ENCODE measurements at places on chromosomes 7 and 10.
A peak's percentile ranks its signal among the peaks of the same experiment; 100 is the strongest.

GRCh38 chr10:114526126-114526503 is 121.8 kb upstream of the AFAP1L2 start:
- no peak for DNase-seq

DNA sequence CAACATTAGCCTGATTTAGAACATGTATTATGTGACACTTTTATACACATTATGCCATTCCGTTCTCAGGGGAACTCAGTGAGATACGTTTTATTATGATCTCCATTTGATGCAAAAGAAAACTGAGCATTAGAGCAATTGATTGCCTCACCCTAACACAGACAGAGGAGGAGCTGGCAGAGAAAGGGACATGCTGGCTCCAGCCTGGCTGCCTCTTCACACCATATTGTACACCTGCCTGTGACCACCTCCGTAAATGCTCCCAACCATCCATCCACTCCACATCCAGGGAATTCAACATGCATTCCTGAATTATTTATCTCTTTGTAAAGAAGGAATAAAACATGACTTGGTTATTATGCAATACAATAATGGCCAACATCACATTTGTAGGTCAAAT is 195.0 kb upstream of the STK17A start:
- no peak for DNase-seq

DNA sequence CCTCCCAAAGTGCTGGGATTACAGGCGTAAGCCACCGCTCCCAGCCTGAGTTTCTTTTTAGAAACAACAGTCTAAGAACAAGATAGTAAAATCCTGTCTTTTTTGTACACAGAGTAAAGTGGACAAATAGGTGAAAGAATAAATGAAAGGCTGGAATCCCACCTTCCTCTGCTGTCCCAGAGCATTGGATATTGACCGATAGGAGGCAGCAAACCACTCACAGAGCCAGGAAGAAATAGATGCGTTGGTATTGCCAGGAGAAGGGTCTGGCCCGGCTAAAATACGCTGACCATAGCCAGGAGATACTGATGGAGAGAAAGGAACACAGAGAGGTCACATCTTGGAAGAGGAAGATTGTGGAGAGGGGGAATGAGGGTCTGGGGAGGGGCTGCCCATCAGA is 11.4 kb upstream of the ZNF12 start:
- DNase-seq: no peak

DNA sequence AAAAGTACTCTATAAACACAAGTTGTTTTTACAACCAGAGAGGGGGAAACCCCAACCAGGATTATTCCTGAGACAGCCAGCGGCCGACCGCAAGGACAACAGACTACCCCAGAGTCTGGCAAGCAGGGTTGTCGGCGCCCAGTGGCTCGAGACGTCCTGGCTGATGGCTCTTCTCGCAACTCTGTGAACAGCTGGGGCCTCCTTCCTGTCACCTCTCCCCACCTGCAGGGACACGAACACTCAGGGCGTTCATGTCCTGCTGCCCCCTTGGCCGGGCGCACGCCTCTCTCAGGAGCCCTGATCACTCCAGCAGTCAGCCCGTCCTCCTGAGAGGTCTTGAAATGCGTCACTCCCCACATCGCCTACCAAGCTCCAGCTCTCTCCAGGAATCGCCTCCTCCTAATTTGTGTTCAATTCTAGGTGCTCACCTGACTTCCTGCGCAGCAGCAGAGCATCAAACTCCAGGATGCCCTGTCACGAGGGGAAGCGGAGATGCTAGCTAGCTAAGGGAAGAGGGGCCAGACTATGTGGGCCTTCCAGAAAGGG is 66.4 kb upstream of the TNRC18 start:
- no peak for DNase-seq

GRCh38 chr10:102455893-102456471 is 4.6 kb upstream of the C10orf95 start:
- DNase-seq: peak; percentile 83

DNA sequence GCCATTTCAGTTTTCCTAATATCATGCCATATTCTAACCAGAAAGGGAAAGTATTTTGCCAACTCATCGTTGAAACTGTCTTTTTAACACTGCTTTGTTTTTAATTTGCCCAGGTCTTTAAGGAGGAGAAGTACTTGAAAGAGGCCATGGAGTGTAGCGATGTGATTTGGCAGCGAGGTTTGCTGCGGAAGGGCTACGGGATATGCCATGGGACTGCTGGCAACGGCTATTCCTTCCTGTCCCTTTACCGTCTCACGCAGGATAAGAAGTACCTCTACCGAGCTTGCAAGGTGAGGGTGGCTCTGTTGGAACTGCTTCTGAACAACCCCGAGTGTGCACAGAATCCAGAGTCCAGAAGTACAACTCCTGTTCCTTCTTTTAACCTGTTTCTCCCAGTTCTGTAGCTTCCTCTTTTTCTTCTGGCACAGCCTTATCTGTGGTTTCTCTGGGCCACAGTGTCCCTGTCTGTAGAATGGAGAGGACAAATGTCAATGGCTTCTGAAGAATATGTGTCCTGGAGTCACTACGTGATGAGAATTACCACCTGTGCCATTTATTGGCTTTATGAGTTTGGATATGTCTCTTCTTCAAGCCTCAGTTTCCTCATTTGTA is 60.1 kb downstream of the LANCL2 start:
- DNase-seq: no peak

DNA sequence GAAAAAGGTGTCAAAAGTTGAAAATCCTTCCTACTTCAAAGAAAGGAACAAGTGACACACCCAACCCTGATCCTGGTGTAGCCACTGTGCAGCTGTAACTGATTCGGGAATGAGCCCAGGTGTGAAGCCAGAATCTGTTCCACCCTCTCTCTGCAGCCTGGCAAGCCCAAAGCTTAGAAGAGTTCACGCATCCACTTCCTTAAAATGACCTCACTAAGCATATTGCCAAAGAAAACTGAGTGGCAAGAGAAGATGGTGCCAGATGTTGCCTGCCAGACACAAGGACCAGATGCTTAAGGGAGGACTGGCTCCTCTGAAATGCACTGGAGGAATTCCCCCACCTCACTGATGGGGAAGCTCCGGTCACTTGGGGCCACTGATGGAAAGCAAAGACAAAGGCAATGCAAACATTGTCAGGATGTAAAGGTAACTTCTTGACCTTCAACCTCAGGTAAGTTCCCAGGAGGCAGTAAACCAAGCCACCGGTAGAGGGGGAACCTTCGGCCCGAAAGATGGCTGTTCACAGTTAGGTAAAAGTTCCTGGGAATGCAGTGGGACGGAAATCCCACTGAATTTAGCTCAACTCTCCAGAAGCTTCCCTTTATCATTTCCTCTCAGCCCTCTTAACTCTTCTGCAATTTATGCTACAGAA is 554.9 kb downstream of the KCNMA1 start:
- no peak for DNase-seq

- no peak for DNase-seq
Observed at GRCh38 chr7:32524631-32525030, 29.3 kb downstream of the AVL9 start.

DNA sequence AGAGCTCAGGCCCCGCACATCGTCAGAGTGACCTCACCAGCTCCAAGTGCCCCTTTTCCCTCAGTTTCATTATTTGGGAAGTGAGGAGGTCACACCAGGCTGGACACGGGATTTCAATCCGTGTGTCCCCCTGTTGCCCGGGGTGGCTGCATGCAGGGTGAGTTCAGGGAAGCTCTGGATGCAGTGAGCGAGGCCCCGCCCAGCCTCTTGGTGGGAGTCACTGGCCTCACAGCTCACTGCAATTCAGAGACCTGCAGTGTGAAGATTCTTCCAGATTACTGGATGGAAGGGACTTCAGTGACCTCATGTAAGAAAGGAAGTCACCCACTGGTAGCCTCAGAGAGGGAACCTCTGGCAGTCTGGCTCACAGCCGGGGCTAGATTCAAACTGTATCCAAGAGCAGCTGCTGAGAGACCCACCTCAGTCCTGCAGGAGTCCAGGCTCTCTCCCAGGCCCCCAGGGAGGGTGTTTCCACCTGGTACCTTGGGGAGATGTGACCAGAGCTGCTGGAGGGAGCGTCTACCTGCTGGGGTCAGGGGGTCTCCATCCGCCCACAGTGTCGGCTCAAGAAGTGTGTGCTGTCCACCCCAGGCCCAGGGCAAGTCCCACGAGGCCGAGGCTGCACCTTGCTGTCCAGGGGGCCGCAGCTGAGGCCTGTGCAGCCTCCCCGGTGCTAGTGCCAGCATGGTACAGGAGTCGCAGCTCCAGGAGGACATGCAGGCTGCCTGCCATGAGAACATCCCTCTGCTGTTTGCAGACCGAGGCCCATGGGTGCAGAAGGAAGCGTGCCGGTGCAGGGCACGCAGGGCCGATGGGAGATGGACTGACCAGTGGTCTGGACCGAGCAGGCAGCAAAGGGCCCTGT is 54.4 kb downstream of the MGMT start:
- DNase-seq: no peak

GRCh38 chr10:62862447-62862846 is 46.3 kb upstream of the EGR2 start:
- DNase-seq: no peak

- DNase-seq: no peak
Observed at GRCh38 chr10:124535731-124536495, 74.3 kb downstream of the LHPP start.

- DNase-seq: no peak
Observed at GRCh38 chr7:50393076-50393475, 57.1 kb downstream of the FIGNL1 start.

GRCh38 chr7:21430575-21430954 is 2.7 kb downstream of the SP4 start:
- DNase-seq: no peak

DNA sequence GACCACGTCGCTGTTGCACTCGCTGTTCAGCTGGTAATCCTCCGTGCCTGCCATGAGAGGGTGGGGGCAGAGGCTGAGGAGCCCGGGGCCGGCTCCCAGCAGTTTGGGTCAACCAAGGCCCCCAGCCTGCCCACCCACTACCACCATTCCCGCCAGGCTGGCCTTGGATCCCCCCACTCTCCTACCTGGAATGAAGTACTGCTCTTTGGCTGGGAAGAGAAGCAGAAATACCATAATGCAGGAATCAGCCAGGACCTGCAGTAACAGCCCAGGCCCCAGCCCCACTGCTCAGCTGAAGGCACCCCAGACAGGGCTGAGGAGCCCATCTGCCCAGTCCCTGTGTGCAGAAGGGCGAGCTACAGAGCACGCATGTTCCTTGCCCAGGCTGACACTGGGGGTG is 138.0 kb downstream of the SLIT1 start:
- DNase-seq: no peak

- DNase-seq: no peak
Observed at GRCh38 chr7:30635798-30636197, 41.1 kb downstream of the GARS1 start.

GRCh38 chr7:6323967-6324701 is 51.7 kb upstream of the CYTH3 start:
- DNase-seq: no peak

GRCh38 chr7:134827889-134828288 is 48.5 kb downstream of the CALD1 start:
- no peak for DNase-seq

GRCh38 chr7:99143853-99144672 is at the start of gene SMURF1:
Gene SMURF1, minus strand, starts transcription at chr7:99144108. Its CDS starts 328 bp downstream, at chr7:99143780.
- peak; percentile 85 for DNase-seq

DNA sequence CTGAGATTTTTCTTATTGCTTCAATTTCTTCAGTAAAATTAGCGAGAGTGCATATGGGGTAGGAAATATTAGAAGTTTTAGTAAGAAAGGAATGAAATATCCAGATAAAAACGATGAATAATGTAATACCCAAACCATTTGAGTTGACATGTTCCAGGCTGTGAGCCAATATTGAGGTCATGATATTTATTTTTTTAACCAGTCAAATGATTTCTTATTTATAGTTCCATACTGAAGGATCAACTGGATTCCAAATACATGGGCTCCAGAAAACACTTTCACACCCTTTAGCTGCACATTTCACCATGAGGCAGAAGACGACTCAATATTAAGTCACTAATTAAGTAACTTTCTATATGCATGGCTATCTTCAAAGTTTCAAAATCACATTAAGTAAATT is 312.5 kb downstream of the PPP1R3A start:
- no peak for DNase-seq

GRCh38 chr7:98165827-98166667 is 45.2 kb upstream of the BHLHA15 start:
- peak; percentile 68 for DNase-seq

DNA sequence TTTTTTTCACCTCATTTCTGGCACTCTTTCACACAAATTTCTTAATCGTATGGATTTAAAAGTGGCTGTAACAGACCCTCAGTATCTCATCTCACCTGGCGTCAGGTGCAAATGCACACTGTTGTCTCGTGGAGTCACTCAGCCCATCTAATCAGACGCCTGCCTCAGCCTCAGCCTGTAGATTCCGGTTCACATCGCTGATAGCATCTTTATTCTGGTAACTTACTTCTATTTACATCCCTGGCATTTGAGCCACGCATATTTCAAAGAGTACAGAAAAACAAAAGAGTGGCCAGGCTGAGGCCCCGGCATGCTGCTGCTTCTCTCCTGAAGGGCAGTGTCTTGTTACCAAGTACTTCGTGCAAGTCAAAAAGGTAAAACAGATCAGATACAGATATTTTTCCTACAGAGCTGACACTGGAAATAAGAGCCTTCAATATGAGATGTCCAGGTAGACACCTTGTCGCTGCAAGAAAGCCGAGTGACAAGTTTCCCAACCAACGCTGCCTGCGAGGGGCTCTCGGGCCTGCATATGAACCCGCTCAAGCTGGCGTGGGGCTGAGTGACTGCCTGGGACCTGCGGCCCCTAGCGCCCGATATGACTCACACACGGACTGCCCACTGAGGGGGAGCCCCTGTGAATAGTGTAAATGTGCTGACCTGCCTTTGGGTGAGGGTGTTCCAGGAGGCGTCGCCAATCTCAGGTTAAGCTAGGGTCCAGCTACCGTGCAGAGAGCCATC is 4.3 kb downstream of the VIPR2 start:
- DNase-seq: no peak

- DNase-seq: no peak
Observed at GRCh38 chr10:69097729-69098128, 9.8 kb downstream of the SRGN start.

DNA sequence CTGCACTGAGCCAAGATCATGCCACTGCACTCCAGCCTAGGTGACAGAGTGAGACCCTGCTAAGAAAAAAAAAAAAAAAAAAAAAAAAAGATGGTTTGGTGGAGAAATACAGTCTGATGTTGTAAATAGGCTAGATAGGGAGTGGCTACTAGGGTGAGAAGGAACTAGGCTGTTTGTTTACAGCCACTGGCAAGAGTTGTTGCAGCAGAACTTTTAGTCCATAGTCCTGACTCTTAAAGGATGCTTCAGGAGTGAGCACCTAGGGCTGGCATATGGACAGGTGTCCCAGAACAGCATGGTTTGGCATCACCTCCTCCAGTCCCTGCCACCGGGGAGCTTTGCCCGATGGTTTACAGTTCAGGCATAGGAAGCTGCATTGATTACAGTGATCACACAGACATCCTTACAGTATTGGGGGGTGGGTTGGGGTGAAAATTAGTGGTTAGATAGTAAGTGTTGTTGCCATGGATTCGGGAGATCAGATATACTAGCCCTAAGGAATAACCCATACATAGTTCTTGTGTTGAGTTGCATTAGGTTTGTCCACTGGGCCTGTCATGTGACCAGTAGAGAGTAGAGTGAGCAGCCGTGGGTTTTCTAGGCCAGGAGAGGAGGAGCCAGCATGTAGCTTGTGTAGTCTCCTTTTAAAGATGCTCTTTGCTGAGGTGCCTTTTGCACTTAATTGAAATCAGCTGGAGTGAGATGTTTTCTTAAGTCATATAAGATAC is 35.9 kb downstream of the ZRANB1 start:
- DNase-seq: no peak

- DNase-seq: no peak
Observed at GRCh38 chr10:97121041-97121440, 64.7 kb downstream of the SLIT1 start.

GRCh38 chr10:97770255-97770654 is 1.5 kb downstream of the SFRP5 start:
- DNase-seq: no peak

GRCh38 chr10:49650724-49651034 is 28.8 kb upstream of the C10orf53 start:
- no peak for DNase-seq

All from ACHN (cell line).